Stimulated activated CD4-positive, alpha-beta T cell treated with anti-CD3 and anti-CD28 coated beads, Interleukin-4, amount 100 ng/mL, for 4 hours (primary cell): ENCODE measurements at places on chromosomes 16 and 17.

GRCh38 chr17:33987162-33987561, 267.9 kb upstream of the CCL2 start:
- DNase-seq = no peak

DNA sequence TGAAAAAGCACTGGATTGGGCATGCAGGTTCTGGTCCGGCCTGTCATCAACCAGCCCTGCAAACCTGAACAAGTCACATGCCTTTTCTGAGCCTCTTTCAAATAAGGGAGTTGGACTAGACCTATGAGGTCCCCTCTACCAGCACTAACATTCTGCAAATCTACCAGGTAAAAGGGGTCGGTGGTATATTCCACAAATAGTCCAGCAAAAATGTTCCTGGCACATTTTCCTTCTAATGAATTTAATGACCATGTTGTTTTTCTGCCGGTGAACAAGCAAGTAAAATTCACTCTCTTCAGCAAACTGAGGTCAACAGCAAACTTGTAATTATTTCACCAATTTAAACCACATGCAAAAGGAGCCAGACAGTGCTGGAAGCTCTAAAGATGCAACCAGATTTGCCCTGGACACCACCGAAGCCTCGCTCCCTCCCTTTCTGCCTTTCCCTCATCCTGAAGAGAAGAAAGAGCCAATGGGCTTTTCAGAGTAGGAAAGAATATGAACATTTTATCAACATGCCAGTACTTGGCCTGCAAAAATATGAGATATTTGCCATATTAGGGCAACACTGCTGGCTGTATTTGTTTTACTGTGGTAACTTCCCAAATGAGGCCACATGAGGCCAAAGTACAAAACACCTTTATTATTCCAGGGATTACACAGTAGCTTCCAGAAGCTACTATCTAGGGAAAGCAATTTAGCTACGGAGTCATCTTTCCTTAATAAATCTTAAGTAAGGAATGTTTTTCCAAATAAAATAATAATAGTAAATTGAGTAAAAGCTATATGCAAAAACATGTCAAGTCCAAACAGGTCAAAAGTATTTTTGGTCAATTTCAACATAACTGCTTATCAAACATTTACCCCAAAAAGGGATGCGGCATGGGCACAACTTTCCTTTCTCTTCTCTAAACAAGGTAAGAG, 45.0 kb downstream of the USP31 start:
- no peak for DNase-seq

DNA sequence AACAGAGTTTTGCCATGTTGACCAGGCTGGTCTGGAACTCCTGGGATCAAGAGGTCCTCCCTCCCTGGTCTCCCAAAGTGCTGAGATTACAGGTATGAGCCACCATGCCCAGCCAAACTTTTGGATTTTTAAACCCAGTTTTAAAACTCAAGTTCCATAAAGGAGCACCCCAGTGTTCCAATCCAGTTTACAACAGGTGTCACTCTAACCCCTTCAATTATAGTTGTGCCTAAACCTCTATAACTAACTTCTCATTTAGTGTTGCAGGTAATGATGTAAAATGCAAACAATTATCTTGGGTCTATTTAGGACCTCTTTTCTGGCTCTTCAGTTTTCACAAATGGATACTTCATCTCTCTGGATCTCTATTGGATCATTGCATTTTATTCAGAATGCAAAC, 7.8 kb upstream of the ADAP2 start:
- DNase-seq = no peak

GRCh38 chr17:61157246-61157886, 242.3 kb upstream of the TBX2 start:
- no peak for DNase-seq

GRCh38 chr16:12672986-12673385, 130.7 kb downstream of the CPPED1 start:
- DNase-seq = no peak

DNA sequence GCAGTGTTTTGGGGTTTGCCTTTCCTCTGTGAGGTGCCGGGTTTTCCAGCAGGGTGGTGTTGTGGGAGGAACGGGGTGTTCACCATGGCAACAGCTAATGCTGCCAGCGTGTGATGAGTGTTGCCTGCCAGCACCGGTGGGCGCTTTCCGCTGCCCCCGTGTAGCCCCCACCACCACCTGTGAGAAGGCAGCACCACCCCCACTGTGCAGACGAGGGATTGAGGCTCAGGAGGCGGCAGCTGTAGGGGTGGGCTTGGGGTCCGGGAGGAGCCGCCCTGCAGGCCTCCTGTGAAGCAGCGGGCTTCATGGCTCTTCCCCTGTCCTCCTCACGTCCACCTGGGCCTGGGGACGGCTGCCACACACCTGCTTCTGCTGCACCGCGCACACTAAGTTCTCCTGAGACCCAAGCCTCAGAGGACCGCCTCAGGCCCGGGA, 5.2 kb downstream of the RAB40C start:
- DNase-seq = no peak

GRCh38 chr17:43907425-43907981, at the start of gene MPP2:
Gene MPP2 (minus strand): TSS chr17:43907536. CDS start chr17:43904460, 3,076 bp downstream.
- DNase-seq = peak; percentile 42

DNA sequence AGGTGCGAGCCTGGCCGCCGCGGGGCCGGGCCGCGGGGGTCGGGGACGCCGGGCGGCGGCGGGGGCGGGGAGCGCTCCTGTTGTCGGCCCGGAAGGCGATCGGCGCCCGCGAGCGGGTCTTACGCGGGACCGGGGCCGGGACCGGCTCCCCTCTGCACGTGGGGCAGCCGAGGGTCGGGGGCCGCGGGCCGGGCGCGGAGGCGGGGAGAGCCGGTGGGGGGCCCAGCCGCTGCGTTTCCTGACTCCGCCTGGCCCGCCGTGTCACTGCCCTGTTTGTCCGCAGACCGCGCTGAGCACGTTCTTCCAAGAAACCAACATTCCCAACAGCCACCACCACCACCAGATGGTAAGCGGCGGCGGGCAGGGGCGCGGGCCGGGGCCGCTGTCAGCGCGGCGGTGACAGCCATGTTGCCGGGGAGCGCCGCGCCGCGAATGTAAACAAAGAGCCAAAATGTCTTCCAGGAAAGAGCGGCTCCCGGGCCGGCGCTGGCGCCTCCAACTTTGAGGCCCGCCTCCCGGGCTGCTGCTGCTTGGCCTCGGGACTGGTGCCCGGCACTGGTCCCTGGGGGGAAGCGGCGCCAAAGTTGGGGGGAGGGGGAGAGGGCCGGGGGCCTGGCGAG, 586 bp downstream of the UBALD2 start:
- peak; percentile 50 for DNase-seq

DNA sequence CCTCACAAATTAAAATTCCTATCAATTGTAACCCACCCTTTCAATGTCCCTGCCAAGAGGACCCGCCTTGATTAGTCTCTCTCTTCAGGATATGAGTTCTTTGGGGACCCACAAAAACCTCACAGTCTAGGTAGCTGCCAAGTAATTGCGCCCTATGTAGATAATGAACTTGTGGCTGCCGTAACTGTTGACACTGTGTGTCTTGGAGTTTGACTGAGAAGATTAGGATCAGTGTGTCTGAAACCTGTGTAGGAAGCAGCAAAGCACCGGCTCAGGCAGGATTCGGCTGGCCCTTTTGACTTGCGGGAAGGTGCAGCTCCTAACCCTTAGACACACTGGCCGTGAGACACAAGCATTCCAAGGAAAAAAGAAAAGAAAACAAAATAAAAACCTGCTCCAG, 17.8 kb upstream of the SLC6A4 start:
- DNase-seq = no peak

- DNase-seq = no peak
Measured at GRCh38 chr16:12462426-12463280, 341.0 kb downstream of the CPPED1 start.

- no peak for DNase-seq
Measured at GRCh38 chr17:14904386-14904785, 360.7 kb downstream of the PMP22 start.

GRCh38 chr16:2779978-2780898, 3.2 kb upstream of the ELOB start:
- DNase-seq = no peak

GRCh38 chr16:8510160-8510559, 80.2 kb downstream of the TMEM114 start:
- DNase-seq = no peak

GRCh38 chr16:1972490-1972877, 631 bp downstream of the TBL3 start:
- no peak for DNase-seq

DNA sequence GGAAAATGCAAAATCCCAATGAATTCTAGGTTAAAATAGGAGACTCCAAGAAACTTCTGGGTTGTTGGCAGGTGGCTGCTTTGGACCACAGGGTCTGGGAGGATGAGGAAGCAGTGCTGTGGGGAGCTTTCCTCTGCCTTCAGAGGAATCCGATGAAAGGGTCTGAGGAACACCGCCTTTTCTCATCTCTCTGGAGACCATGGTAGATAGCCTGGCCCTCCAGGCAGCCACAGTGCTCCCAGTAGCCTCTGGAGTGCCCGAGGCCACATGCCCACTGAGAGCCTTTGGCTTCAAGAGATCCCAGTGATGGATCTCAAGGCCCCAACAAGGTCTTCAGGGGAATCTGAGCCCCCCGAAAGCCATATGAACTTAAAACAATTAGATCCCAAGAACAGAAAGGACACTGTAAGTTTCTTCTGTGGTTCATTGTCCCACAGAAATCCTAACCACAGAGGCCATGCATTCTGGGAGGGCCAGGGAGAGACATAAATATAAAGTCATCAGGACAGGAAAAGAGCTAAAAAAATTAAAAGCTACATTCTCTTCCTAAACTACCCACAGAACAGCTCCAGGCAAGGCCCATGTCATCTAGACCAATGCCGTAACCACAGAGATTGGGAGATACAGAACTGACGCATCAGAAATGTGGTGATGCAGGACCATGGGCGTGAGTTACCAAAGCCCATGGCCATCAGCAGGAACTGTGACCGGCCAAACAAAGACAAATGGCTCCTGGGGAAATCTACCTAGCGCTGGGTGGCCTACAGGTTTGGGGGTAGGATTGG, 24.3 kb downstream of the TK2 start:
- no peak for DNase-seq

GRCh38 chr17:16342979-16343378, 10.3 kb downstream of the CENPV start:
- no peak for DNase-seq

- no peak for DNase-seq
Measured at GRCh38 chr17:81339534-81340296, 44.6 kb upstream of the SLC38A10 start.

DNA sequence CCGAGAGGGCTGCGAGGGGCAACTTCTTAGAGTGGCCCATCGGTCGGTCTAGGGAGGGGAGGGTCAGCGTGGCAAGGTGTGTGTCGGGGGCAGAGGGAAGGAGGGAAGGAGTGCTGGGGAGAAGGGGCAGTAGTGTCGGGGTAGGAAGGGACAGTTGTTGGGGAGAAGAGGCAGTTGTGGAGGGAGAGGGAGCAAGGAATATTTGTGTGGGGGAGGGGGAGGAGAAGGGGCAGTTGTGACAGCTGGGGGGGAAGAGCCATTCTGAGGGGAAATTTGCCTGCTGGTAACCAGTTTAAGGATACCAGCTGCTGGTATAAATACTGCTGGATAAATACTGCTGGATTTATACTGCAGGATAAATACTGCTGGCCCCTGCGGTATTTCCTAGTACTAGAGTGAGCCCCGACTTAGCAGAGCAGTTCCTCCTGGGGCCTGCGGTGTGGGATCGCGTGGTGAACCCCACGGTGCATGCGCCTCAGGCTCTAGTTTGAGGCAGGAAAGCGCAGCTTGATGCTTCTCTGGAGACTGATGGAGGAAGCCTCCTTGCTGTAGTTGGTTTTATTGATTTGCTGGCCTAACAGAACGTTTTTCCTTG, 309 bp downstream of the DNAH2 start:
- no peak for DNase-seq

DNA sequence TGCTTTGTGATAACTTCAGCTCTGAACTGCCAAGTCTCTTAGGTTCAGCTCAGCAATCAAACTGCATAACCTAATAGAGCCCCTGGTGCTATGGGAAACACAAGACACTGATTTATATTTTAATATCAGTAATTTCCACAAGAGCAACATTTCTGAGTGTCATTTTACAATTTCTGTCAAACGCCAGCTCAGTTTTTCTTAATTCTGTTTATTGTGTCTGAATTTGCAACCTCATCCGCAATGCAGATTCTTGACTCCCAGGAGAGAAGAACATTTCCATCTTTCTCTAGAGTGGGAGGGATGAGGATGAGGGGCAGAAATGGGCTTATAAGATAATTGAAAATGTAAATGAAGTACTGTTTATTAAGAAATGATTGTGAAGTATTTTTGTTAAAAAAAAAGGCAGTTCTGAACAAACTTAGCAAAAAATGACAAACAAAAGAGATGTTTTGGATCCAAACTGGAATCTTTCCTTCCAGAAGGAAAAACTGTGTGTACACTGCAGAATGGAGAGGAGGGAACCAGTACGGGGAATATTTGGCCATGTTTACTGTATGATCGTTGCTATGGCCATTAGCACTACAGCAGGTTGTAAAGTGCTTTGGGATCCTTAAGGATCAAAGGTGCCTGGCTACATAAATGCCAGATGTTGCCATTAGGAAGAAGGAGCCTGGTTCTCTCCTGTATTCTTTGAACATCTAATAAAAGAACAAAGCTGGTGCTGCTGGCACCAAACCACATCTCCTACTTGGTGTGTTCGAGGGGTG, 7.4 kb upstream of the PMFBP1 start:
- no peak for DNase-seq

DNA sequence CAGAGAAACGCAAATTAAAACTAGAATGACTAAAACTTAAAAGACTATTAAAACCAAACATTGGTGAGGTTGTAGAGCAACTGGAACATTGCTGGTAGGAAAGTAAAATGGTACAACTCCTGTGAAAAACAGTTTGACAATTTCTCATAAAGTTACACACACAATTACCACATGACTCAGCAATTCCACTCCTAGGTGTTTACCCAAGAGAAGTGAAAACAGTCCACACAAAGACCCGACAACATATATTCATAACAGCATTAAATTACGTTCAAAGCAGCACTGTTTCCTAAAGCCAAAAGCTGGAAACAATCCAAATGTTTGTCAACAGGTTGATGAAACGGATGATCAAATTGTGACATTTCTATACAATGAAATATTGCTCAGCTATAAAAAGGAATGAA, 26.5 kb upstream of the ALOX12 start:
- no peak for DNase-seq

- no peak for DNase-seq
Measured at GRCh38 chr16:74625500-74626350, 18.8 kb upstream of the GLG1 start.

GRCh38 chr17:36130346-36130745, 26.7 kb downstream of the CCL4 start:
- DNase-seq = no peak

DNA sequence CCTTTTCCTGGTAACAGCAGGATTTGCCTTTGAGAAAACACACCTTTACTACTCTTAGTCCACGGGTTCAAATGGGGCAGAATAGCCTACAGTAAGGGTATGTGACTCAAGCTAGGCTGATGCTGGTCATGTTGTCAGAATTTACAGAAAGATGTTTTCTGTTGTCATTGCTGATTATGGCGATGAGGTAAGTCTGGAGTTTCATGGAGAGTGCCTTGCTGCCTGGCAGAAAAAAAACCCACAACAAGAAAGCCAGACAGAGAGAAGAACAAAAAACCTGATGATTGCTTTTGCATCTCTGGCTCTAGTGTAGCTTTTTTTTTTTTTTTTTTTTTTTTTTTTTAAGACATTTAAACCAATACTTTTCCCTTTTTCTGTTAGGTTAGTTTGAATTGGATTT, 47.9 kb downstream of the SLC6A4 start:
- DNase-seq = no peak
